ENCODE measurements at places on chromosomes 5 and 9.

DNA sequence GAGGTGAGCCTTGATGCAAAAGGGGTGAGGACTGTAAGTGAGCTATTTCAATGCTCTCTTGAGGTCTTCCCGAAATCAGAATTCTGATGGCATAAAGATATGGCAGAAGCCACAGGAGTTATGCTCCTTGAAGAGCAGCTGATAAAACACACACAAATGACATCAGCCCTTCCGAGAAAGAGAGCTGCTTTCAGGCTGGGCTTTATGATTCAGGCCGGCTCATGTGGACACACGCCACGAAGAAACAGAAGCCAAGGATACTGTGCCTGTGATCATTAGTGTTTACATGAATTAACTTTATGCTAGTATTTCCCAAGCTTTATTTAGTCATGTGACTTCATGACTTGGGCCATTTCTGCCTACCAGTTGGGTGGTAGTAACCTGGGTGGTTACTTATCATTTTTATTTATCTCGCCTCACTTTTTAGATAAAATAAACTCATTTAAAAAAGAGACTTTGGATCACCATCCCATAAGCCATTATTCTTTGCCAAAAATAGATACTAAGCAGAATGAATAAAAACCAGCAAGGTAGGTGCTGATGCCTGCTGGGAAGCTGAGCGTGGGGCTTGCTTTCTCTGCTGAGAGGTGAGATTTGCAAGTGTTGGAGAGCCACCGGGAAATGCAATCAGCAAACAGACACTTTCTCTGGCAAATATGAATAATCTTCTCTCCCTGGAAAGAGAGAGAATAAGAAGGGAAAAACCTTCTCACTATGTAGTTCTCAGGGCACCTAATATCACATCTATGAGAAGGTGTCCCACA, 73.0 kb upstream of the SLC25A51 start:
- no peak for DNase-seq

GRCh38 chr5:139138809-139139208, 59.4 kb downstream of the SIL1 start:
- no peak for DNase-seq

- DNase-seq: no peak
Measured at GRCh38 chr5:405421-405820, 37.6 kb upstream of the EXOC3 start.

DNA sequence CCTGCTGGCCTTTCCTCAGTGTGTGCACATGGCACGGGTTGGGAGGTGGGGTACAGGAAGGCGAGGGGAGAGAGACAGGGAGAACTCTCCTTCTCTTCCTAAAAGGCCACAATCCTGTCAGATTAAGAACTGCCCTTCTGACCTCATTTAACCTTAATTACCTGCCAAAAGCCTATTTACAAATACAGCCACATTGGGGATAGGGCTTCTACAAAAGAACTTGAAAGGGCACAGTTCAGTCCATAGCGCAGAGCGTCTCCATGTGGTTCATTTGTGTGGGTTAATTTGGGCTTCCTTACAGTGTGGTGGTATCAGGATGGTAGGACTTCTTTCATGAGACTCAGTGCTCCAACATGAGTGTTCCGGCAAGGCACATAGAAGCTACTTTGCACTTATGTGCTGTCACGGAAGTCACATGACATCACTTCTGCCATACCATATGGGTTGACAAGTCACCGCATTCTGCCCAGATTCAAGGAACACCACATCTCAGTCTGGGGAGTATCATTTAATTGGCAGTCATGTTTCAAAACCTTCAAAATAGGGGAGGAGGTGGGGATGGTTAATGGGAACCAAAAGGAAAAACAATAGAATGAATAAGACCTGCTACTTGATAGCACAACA, 46.8 kb downstream of the NLN start:
- no peak for DNase-seq

GRCh38 chr5:171978519-171978918, 27.9 kb downstream of the FBXW11 start:
- DNase-seq: no peak

DNA sequence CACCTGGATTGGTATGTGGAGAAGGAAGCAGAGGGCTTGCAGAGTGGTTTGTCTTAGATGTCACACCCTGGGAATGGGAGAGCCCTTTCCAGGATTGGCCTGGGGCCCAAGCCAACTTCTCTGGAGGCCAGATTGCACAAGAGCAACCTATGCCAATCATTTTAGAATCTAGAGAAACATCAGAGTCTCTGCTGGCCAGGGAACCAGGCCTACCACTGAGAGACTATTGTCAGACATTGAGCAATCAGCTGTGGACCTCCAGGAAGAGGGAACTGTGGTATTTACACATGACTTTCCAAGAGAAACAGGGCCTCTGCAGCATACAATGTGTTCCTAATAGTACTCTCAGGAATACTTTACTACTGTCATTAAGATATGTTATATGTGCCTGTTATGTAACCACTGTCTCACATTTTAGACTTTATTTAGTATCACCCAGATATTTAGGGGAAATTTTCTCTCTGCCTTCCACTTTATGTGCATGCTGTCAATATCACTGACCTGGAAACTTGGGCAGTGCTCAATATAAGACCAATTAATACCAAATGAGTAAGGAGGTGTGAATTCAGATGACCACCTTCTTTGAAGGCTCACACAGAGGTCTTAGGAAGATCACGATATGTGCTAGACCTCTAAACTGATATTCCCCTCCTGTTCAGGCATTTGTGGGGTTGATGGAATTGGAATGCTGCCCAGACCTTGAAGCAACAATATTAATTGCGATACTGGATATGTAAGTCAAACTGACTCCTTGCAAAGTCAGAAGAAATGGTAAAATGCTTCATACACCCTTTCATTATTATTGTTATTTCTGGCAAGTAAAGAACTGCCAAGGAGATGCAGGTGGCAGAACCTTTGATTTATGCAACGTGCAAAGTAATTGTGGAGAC, 20.5 kb upstream of the CCL28 start:
- no peak for DNase-seq

DNA sequence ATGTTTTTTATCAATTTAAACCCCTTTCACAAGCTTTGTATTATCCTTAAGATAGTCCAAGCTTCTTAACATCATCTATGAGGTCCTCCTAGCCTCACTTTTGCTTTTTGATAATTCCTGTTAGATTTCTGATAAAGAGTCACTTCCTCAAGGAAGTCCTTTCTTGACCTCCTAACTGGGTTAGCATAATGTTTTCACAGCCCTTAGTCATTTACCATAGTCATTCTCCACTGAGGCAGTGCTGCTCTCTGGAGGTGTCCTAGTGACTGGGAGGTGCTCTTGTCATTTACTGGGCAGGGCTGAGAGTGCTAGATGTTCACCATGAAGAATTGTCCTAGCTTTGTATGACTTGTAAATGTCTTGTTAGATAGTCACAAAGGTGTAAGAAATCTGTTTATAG, 26.4 kb downstream of the TNPO1 start:
- no peak for DNase-seq

DNA sequence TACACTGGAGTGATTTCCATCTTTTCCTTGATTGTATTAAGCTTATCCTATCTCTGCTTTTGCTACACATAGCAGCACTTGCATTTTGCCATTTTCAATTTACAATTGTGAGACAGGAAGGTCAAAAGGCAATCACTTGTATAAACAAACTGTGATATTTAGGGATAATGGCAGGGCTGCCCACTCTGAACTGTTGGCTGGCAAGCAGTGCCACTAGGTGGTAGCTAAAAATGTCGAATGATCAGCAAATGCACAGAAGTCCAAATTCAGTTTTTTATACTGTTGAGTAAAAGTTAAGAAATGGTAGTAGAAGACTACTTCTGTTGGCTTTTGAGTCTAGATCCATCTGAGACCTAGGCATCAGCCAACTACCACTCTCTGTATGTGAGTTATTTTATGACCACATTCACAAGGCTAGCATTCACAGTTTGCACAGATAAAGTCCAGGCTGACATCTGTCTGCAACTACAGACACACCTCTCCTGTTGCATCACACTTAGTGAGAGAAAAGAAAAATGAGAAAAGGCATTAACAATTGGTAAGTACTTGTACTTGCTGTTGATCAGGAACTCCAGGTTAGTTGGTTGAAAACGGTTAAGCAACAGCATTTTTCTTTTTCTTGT, 108.8 kb upstream of the ASTN2 start:
- DNase-seq: no peak

- no peak for DNase-seq
Measured at GRCh38 chr5:137431051-137431450, 68.1 kb downstream of the SPOCK1 start.

GRCh38 chr9:124248066-124248465, 9.7 kb upstream of the NEK6 start:
- no peak for DNase-seq

DNA sequence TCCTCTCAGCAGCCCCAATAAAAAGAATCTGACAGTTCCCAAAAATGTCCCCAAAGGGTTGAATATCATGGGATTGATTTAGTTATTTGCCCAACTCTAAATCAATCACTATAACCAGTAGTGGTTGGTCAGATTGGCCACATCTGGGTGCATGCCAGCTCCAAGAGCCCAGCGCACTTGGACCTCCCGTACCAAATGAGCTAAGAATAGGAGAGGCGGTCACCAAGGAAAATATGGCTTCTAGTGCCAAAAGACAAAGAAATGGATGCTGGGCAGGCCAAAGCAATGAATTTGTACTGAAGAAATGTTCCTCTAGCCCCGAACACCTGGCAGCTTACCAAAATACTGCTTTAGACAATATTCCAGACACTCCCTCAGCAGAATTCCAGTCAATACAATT, 80.3 kb downstream of the RCL1 start:
- no peak for DNase-seq

- no peak for DNase-seq
Measured at GRCh38 chr5:3811116-3811515, 215.5 kb downstream of the IRX1 start.

DNA sequence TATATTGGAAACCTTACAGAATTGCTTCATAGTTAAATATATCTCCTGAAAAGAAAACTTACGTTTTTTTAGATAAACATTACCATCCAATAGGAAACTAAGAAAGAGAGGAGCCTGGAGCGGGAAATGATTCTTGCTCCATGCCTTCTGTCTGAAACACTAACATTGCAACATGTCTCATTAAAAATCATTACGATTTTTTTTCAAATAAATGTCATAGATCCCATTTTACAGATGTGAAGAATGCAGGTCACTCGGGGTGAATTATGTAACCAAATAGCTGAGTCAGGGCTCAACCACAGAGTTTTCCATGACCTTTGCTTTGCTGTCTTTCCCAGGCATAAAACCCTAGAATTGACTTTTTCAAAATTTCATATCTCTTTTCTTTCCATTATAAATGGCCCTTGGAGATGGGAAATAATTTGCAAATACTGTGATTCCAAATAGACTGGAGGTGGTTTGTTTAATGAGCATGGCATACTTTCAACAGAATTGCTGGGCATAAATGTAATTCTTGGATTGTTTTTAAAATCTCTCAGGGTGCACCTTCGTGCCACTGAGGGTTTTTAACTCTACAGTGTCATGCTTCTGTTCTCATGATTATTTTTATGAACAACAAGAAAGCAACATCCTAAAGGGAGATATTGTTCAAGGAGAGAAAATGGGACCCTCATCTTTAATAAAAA, 302.8 kb downstream of the EBF1 start:
- DNase-seq: no peak

- DNase-seq: no peak
Measured at GRCh38 chr9:134863941-134864820, 16.4 kb upstream of the FCN2 start.

DNA sequence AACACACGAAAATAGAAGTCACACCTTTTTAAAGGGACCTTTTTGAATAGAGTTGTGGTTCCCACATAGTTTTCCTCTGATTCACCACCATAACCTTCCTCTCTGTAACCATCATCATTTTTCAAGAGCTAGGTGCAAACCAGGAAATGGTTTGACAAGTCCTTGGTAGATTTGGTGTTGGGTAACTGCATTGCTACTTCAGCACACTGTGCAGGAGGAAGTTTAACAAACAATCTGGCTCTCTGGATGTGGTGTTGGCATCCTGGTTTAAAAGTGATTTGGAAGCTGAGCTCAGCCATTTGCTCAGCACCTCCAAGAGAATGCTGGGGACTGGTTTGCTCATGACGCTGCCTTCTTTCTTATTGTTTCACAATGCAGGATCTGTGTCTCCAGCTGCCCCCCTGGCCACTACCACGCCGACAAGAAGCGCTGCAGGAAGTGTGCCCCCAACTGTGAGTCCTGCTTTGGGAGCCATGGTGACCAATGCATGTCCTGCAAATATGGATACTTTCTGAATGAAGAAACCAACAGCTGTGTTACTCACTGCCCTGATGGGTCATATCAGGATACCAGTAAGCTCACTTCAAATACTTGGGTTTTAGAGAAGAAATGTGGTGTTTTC, 213.1 kb downstream of the RFK start:
- DNase-seq: no peak

- no peak for DNase-seq
Measured at GRCh38 chr5:17438027-17438426, 60.0 kb upstream of the TAF11L2 start.

- no peak for DNase-seq
Measured at GRCh38 chr5:170785416-170785815, 1.9 kb downstream of the GABRP start.

DNA sequence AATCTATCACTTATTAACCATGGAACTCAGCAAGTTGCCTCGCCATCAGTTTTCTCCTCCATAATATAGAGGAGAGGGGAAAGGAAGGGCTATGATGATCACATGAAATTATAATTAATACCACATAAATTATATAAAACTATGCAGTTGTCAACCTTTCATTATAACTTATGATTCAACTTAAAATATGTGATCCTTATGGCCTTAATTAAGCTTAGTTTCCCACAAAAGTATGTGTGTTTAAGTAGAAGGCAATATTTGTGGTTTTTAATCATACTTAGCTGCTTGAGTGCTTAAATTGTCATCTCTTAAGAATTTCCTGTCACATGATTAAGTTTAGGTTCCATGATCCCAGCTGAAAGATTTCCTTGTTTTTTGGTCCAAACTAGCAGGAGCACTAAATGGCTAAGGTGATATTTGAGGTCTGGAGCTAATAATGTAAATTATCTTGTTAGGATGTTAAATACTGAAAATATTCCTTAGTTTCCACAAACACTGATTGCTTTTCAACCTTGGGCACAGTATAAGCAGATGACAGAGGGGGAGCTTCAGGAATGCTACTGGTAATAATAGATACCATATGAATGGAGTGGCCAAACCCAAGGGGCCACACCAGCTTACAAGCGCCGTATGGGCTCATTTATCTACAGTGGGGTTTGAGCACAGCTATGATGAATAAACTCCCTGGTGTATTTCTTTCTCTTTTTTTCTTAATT, 26.4 kb upstream of the F2R start:
- no peak for DNase-seq

GRCh38 chr5:43037636-43038495, 2.3 kb downstream of the ANXA2R start:
- DNase-seq: no peak

- DNase-seq: no peak
Measured at GRCh38 chr9:114410910-114411309, 23.1 kb upstream of the AKNA start.
